Stimulated activated CD4-positive, alpha-beta T cell treated with anti-CD3 and anti-CD28 coated beads, Interleukin-4, amount 100 ng/mL, for 1 hour (primary cell): ENCODE measurements at places on chromosomes 7 and 10.

DNA sequence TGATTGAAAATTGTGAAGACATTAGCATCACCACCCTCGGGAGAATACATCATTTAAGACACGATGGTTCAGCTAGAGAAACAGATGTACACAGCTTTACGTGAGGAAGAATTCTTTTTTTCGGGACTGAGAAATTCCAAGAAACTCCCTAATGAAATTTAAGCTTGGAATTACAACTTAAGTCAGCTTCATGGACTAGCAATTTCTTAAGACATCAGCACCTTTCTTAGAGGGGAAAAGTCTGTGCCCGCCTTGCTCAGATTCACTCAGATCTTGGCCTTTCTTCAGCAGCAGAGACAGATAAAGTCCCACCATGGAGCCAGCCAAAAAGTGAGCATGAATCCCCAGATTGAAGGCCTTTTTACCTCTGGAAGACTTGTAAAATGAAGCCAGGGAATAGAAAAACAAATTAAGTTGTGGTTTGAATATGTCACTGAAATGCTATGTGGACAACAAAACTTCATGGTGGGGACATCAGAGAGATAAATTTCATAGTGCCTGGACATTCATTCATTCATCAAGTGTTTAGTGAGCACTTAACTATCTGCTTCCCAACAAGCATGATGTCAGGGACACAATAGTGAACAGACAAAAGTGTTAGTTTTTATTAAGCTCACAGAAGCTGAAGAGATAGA is 32.1 kb downstream of the PRKG1 start:
- no peak for DNase-seq

DNA sequence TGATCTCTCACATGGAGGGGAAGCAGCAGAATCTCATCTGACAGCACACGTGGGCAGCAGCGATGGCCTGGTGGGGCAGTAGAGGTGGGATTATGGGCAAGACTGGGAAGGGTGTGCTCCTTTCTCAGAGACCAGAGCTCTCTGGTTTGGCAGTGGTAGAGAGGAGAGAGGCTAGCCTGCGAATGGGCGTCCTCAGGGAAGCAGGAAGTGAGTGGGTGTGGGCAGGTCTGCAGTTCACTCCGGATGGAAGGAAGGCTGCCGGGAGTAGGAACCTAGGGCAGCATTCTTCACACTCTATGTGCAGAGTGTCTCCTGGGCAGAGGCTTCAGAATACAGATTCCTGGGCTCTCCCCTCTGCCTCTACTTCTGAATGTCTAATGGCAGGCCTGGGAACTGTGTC is 162.8 kb upstream of the BMPER start:
- DNase-seq = no peak

DNA sequence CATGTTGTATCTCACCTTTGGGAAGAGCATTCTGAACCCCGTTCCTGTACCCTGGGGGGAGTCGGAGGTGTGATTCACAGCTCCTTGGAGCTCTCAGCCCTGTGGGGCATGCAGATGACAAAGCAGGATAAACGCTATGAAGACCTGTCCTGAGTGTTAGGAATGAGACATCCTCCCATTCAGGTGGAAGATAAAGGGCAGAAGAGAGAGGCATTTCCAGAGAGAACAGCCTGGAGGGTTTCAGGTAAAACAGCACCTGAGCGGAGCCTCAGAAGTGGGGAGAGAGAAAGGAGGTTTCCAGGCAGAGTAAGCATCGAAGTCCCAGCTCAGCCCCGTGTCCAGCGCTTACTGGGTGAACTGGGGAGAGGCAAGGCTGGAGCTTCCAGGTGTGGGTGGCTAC is 288.9 kb downstream of the KLF6 start:
- no peak for DNase-seq

- no peak for DNase-seq
These were observed 192.3 kb upstream of the PITRM1 start for GRCh38 chr10:3364768-3365480.

DNA sequence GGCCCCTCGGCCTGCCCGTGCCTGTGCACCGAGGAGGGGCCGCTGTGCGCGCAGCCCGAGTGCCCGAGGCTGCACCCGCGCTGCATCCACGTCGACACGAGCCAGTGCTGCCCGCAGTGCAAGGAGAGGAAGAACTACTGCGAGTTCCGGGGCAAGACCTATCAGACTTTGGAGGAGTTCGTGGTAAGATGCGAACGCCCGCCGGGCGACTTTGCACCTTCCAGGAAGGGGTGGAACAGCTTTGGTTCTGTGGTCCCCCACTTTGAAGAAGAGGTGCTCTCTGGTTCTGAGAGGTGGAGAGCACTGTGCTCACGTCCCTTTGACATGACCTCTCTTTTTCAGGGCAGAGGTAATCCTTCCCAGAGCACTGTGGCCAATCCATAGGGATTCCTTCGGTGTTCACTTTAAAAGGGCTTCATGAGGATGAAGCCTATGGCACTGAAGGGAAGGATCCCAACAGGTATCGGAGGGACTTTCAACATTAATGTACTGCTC is 2.6 kb downstream of the VWC2 start:
- DNase-seq = no peak

DNA sequence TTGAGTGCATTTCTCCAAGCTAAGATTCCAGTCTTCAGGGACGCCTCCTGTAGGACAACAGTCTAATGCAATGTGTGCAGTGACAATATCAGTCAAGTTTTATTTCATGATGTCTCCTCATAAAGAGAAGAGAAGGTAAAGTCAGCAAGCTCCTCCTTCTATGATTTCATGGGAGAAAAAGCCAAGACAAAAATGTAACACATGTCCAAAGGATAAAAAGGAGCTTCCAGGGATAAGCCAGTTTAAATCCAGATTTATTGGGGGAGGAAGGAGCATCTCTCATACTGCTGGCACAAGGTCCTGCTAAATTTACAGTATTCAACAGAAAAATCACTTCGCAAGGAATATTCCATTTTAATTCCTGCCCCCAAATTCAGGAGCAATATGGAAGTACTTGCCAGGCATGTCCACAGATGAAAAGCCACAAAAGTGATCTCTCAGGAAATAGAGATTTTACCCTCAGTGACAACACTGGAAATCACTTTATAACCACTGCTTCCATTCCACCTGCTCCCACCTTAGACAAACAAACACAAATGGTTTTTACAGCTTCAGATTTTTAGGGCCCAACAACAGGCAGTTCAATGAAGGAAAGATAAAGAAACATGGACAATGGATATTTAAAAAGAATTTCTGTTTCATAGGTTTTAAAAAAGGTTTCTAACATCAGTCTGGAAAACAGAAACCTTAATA is 677.5 kb upstream of the C7orf33 start:
- DNase-seq = no peak

DNA sequence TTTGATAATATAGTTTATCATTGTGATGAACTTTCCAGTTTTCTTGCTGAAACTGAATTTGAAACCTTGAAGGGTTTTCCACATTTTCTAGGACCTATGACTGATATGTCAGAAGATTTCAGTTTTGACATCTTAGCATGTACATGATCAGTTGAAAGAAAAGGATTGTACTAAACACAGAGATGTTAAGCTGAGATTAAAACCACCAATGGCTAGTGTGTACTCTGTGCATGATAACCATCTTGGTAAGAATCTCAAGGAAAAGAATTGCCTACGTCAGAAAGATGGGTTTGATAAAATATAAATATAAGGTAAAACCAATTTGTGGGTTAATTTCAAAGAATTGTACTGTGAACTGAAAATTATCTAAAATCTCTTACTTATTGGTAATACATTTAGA is 776.4 kb downstream of the GATA3 start:
- no peak for DNase-seq

DNA sequence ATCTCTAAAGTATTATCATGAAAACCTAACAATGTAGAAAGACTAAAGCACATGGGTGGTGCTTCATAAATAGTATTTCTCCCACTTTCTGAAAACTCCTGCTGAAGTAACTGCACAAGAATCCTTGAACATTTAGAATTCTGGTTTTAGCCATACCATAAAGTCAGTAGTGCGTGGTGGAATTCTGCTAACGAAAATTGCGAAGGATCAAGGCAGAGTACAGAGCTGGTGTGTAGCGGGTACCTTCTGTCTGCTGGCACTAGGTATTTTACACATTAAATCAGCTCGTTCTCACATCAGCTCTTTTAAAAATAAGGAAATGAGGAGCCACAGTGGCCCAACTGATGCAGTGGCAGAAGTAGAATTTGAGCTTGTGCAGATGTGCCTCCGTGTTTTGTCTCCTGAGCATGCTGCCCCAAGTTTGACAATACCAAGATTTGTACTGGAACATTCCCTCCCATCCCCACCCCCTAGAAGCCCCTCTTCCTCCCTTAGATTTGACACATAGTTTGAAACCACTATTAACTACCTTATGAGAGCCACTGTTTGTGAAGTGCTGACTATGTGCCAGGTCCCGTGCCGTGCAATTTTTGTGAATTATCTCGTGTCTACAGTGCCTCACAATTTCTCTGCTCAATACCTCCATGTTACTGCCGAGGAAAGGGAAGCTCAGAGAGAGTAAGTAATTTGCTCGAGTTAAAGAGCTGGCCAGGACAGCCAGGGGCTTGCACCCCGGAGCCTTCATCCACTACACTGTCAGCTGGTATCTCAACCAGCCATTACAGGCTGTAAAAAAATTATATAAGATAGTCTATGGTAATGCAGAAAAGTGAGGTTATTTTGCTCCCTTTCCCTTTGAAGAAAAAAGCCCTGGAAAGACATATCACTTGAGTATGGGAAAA is 66.9 kb downstream of the EGFR start:
- no peak for DNase-seq

- DNase-seq = no peak
These were observed 190.1 kb upstream of the SLC26A5 start for GRCh38 chr7:103636153-103636552.

GRCh38 chr7:107167483-107168232 is 1.1 kb upstream of the HBP1 start:
- DNase-seq = peak; percentile 65

DNA sequence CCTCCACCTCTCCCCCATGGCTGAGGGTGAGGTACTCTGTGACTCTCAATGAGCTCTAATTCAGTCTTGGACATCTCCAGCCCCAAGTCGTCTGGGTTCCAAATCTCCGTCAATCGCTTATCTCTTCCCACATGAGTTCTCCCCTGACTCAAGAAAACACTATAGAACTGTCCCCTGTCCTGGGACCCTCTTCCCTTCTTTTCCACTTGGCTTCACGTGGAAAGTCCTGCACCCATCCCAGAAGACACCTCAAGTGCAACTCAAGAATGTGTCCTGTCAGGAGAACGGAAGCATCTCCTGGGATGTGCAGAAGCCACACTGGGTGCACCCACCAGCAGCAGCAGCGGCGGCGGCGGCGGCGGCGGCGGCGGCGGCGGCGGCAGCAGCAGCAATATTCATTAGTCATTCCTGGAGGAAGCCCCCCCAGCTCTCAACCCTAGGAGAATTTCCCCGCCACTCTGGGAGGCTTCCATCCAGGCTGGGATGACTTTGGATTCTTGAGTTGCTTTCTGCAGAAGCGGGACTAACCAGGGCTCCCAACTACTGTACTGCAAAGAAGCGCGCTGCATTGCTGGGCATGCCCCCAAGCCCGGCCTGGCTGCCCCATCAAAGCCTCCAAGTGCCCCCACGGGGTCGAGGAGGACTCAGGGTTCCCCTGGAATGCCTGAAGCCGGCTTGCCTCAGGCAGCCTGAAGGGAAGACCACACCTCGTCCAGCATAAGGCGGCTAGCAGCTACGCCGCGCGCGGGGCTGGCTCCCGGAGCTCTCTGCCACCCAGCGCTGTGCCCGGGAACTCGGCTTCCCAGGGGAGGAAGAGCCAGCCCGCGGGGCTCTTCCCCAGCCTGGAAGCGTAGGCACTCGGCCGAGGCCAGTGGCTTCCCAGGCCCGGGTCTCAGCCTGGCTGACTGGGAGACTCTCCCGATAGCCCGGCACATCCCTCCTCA is 1.0 kb downstream of the CRTAC1 start:
- DNase-seq = no peak

- no peak for DNase-seq
These were observed 111.7 kb upstream of the CDK13 start for GRCh38 chr7:39838326-39838725.

DNA sequence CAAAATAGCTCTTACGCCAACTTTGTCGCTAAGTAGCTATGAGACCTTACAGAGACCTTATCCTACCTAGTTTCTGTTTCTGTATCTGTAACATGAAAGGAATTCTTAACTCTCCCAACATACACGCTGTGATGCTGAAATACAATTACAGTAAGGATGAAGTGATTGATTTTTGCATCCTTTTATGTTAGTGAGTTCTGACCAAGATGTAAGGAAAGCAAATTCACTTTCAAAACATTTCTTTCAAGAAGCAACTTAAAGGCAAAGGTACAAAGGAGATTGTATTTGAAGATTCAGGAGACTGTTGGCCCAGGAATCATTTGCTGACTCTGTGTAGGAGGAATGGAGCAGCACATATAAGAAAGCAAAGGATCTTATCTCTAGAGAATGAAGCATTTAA is 7.1 kb upstream of the ANK3 start:
- no peak for DNase-seq

DNA sequence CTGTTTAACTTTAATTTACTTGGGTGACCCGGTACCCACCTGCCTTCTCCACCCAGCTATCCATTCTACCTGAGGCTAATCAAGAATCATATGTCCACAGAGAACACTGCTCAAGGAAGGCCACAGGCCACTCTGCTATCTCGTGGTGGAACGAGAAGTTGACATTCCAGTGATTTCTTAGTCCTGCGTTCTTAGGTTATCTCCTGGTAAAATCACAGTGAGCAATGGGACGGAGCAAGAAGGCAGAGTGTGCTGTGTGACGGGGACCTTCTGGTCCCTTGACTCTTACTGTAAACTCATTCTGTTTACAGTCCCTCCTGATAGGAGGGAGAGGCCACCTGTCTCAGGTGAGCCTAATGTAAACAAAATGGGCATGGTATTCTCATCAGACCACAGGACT is 256.6 kb downstream of the TNS3 start:
- DNase-seq = no peak

- no peak for DNase-seq
These were observed 900 bp downstream of the CDHR1 start for GRCh38 chr10:84195044-84195830.
